ENCODE measurements at places on chromosomes 5 and 9.

GRCh38 chr5:151899399-151899798, 25.3 kb downstream of the GLRA1 start:
- no peak for DNase-seq

DNA sequence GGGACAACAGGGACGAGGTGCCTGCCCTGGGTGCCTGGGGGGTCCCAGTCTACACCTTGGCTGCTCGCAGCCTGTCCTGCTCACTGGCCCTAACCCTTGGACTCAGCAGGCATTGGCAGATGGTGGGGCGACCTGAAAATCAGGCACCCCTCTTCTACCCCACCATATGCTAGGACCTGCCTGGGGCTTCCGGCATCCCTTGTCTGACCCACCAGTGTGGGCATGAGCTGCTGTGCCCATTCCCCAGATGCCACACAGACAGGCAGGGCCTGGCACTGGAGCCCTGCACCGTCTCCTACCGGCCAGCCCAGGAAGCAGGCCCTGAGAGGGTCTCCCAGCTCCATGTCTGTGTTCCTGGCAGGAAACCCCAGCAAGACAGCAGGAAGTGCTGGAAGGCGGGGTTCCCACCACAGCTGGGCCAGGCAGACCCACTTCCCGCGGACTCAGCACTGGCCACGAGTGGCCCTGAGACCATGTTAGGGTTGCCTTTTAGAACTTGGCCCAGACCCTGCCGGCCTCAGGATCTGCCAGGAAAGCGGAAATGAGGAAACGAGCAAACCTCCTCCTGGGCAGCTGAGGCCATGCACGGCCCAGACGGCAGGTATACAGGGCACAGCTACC, 3.1 kb downstream of the NINJ1 start:
- no peak for DNase-seq

DNA sequence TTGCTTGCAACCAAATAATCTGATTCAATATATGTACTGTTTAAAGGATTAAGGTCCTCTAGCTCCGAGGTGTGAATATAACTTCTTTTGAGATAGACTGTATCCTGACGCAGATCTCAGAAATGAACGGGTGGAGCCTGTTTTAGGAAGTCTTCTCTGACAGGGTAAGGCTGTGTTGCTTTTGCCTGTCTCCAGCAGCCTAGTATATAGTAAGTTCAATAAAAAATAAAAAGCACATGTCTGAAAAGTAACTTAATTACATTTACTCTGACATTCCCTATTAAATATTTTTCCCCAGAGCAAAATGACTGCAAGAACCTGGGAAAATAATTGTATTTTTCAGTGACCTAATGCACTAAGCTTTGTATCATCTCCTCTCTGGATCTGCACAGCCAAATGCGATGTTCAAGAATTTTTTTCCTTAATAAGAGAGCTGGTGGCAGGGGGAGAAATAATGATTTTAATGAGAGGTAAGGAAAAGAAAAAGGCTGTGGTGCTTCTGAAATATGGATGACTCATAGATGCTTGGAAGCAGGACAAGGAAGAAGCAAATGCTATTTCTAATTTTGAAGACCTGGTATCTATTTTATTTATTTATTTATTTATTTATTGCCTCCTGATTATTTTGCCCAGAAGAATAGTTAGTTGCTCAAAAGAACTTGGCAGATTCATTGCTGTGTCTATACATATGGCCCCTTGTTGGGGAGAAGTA, 7.3 kb downstream of the PPP3R2 start:
- no peak for DNase-seq

GRCh38 chr9:33245341-33245740, 5.4 kb downstream of the SPINK4 start:
- no peak for DNase-seq
